Kidney capillary endothelial cell (primary cell): ENCODE measurements at places on chromosomes 5 and 9.

DNA sequence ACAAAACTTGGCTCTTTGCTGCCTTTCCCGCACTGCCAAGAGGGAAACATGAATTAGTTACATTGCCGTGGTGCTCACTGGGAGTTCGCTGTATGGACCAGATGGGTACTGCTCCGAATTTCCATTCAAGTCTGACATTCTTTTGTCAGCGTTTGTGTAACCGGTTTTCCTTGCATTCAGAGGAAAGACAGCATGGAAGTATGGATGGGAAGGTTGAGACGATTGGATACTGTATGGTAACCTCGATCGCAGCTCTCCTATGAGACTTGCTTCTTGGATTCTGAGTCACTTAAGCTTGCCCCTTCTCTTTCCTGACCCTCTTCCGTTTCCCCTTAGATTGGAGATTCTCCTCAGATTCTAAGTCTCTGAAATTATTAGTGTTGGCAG lies 625 bp upstream of the UBLCP1 start:
- DNase-seq = no peak

- DNase-seq = peak; percentile 46
Measured at GRCh38 chr5:108380531-108381349, 1.2 kb downstream of the FBXL17 start.

DNA sequence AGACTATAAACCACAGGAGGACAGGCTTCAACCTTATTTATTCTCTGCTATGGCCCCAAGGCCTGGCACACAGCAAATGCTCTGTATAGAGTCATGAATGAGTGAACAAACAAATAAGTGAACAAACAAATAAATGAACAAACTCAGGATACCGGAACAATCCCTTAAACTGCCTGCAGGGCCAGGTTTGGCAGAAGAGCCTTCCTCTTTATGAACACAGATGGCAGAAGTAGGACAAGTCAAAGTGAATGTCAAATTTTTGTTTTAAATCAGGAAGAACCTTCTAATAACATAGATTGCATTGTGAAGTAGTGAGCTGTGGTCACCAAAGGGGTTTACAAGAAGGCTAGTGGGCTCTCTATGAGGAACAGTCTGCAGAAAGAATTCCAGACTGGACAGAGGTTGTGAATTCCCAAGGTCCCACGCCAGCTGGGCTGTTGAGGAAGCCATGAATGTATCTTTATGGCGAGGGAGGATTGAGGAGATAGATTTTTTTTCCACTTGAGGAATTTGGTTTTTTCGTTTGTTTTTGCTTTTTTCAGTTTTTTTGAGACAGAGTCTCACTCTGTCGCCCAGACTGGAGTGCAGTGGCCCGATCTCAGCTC lies 30.3 kb upstream of the STING1 start:
- DNase-seq = no peak

- DNase-seq = no peak
Measured at GRCh38 chr9:86281593-86282076, 703 bp downstream of the ISCA1 start.

DNA sequence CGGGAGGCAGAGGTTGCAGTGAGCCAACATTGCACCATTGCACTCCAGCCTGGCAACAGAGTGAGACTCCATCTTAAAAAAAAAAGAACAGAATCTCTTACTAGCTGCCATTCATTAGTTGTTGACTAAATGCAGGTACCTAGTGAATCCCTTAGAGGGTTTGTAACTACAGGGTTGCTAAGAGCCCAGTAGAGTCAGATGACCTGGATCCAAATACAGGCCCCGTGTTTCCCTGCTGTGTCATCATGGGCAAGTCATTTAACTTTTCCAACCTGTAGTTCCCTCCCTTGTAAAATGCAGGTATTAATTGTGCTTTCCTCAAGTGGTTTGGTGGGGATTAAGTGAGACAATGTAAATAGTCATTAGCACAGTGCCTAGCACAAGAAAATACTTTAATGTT lies 32.8 kb downstream of the PLAC8L1 start:
- no peak for DNase-seq

DNA sequence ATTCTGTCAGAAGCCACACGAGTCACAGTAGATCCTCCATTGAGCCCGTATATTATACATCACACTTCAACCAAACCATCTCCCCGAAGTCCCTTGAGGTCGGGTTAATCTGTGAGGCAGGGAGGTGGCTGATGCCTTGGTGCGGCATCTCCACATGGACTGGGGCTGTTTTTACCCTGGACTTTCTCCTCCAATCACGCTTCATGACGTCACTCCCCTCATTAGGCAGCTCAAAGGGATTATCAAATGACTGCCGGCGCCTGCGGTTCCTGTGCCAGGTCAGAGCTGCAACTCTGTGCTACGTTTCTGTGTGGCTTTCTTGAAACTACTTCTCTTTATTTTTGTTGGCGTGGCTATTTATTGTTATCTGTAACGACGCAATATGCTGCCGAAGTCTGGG lies 53.7 kb downstream of the TMOD1 start:
- DNase-seq = no peak

GRCh38 chr5:2670940-2671339 lies 80.5 kb downstream of the IRX2 start:
- DNase-seq = no peak

DNA sequence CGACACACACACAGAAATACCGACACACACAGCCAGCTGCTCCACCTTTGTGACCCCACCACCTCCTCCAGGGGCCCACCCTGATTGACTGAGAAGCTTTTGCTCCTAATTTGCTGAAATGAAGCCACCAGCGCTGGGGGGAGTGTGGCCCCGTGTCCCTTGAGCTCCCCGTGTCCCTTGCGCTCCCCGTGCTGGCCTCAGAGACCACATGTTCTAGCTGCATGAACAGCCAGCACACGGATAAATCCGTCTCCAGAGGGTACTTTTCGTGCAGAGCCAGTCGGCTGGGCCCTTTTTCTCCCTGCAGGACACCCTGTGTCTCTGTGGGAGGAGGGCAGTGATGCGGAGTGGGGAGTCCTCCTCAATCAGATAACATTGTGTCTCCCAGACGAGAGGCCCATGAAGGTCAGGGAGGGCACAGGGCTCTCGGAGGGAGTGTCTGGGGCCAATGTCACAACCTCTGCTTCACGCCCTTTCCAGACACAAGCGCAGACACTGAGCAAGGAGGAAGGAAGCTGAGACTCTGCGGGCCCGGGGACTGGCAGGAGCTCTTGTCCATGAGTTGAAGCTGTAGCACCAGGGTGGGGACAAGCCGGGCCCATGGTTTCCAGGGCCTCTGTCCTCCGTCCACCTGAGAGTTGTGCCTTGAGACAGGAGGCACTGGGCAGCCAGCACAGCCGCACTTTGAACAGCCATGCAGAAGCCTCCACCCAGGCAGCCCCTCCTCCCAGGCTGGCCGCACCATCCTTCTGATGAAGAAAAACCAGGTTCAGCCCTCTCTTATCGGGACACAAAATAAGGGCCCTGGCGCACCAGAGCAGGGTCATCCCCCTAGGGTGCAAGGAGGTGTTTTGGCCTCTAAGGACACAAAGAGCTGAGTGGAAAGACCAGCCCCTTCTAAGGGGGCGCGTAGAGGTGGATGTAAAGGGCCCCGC lies 36.4 kb upstream of the SLC6A19 start:
- no peak for DNase-seq

DNA sequence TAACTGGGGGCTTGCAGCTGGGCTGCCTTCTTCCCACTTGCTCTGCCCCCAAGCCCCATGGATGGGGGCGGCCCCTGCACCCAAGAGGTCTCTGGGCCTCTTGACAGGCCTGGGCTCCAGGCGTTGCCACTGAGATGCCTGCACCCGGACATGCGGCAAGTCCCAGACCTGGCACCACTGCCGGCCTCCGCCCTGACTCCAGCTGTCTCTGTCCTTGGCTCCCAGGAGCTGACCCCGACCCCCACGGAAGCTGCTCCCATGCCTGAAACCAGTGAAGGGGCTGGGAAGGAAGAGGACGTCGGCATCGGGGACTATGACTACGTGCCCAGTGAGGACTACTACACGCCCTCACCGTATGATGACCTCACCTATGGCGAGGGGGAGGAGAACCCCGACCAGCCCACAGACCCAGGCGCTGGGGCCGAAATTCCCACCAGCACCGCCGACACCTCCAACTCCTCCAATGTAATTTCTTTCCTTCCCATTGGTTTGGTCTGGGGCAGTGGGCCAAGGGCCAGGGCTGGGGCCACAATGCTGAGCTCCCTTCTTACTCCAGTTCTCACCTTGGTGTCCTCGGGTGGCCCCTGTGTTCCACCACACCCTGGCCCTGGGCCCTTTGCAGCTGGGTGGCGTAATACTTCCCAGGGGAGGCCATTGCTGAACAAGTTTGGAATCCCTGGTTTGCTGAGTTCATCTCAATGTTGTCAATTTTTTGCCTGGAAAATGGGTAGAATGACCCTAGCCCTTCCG lies 88.6 kb downstream of the COL5A1 start:
- no peak for DNase-seq

GRCh38 chr5:10581867-10582511 lies 18.1 kb downstream of the ANKRD33B start:
- DNase-seq = no peak

- no peak for DNase-seq
Measured at GRCh38 chr5:173864126-173865050, 23.8 kb upstream of the CPEB4 start.
